Endothelial cell of umbilical vein (primary cell): ENCODE measurements at places on chromosomes 6 and 20. TPM values are rescaled to one million over a fixed set of nuclear protein-coding genes. Genes with fewer than 3 reads are reported as not detected.

- DNase-seq = no peak
These were observed 1.4 kb upstream of the SRXN1 start for GRCh38 chr20:654417-654750.

The RNF182 gene
- 0.78 and 0.93 TPM in 2 replicates for total RNA-seq

DNA sequence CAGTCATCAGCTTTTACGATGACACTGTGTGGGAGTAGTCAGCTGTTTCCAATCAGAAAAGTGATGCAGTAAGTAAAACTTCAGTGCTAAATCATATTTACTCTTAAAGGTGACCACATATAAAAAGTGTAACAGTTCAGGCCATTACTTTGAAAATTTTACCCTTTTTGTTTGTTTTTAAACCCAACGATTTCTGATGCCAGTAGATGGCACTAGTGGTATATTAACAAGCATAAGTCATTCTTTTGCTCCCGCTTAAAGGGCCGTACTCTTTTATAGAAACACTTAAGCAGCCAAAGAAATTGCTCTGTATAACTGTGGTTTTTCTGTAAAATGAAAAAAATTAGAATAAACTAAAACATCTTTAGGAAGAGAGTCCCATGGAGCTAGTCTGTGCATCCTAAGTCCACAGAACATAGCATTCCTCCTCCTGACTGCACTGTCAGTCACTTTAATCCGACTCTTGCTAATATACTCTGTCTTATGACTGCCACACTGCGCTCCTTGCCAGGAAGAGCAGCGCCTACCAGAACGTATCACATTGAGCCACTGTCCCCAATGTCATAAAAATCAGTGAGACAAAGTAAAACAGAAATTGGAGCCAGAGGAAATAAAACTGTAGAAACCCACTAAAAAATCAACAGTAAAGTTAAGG lies 25.0 kb downstream of the HEBP2 start:
- DNase-seq = peak; percentile 62

- no peak for DNase-seq
These were observed 124.7 kb downstream of the SULF2 start for GRCh38 chr20:47660602-47660905.

The GATA5 gene
- not detected in 2 replicates for total RNA-seq

The DOK5 gene
- 5.7 and 14.2 TPM in 2 replicates for total RNA-seq

The TCEA2 gene
- 65.5 and 71.3 TPM in 2 replicates for total RNA-seq

The SCUBE3 gene
- 0.62 and 1.5 TPM in 2 replicates for total RNA-seq

The ETV7 gene
- total RNA-seq = 0.21 and 0.58 TPM in 2 replicates

DNA sequence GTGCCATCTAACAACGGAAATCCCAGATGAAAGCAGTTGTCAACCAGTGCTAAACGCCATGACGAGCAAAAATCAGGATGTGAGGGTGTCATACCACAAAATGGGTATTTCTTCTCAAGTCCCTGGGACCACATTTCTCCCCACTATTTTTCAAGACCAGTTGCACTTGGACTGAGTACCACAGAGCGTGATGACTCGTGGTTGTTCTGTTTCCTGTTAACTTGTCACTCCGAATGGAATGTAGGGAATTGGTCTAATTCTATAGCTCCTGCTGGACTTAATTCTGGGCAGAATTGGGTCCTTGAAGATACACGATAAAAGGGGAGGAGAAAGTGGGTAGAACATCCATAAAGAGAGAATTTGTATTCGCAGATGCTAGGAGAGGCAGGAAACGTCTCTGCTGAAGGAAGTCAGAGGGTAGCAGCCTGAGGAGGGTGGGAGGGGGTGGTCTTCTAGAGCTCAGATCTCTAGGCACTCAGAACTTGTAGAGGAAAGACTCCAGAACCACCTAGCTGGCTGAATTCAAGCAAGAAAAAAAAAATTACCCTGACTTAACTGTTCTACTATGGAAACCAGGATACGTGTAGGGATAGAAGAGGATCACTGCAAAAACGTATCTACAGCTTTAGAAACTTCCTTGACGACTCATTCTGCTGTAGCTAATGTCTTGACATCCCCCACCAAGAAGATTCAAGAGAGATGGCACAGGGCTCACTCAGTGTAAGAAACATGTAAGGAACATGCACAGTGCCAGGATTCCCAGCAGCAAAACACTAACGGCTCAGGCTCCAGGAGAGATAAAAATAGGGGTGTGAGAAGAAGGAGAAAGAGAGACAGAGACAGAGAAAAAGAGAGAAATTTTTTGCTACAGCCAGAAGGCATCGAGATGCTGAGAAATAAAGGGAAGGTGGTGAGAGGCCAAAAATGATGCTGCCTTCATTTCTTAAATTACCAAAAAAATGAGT lies 494.7 kb downstream of the CD83 start:
- DNase-seq = no peak

The IL17A gene
- total RNA-seq = not detected in 2 replicates

The OXT gene
- not detected in 2 replicates for total RNA-seq

The KIF13A gene
- total RNA-seq = 55.5 and 65.8 TPM in 2 replicates

GRCh38 chr6:12335131-12335527 lies 45.0 kb downstream of the EDN1 start:
- no peak for DNase-seq

The CD164 gene
- total RNA-seq = 162 and 172 TPM in 2 replicates

GRCh38 chr20:17624551-17625245 lies 54.8 kb downstream of the DSTN start:
- DNase-seq = no peak

GRCh38 chr6:135012349-135012748 lies 42.3 kb downstream of the HBS1L start:
- no peak for DNase-seq

DNA sequence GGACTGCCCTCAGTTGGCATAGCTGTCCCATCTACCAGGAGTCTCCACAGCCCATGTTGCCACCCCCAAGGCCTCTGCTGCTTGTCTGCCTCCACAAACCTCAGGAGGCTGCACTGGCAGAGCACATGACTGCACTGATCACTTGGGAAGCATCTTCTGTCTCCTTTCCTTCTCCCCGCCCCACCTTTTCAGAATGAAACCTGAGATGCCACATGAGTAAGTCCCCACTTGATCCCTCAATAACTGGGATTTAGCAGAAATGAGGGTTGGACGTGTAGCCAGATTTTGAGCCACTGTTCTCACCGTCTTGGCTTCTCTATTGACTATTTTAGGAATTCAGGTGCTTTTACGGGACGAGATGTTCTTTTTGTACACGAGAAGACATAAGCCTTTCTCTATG lies 328.4 kb downstream of the CDC5L start:
- DNase-seq = no peak

GRCh38 chr6:151027295-151027747 lies 161.8 kb downstream of the MTHFD1L start:
- no peak for DNase-seq

- no peak for DNase-seq
These were observed 1.5 kb downstream of the LRRC73 start for GRCh38 chr6:43508481-43509141.

The HDDC2 gene
- 12.6 and 13.6 TPM in 2 replicates for total RNA-seq

DNA sequence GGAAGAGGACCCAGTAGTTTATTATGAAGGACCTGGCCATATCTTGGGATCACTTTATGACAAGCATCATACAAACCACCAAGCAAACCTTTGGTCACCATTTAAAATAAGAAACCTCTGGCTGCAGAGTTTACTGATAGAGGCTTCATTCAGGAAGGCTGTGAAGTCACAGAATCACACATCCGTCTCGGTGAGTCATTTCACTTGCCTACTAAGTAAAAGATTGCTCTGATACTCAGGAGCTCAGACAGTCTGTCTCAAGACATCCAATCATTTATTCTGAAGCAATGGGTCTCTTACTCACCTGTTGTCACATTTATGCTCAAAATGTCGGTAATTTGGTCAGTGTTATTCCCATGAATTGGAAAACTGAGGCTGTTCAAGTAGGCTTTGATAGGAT lies 33.7 kb downstream of the ADGRF5 start:
- no peak for DNase-seq

The DCDC2 gene
- not detected in 2 replicates for total RNA-seq
